ENCODE measurements at places on chromosomes 7 and 10.

- no peak for DNase-seq
Measured at GRCh38 chr10:70832221-70832620, 16.5 kb downstream of the SGPL1 start.

DNA sequence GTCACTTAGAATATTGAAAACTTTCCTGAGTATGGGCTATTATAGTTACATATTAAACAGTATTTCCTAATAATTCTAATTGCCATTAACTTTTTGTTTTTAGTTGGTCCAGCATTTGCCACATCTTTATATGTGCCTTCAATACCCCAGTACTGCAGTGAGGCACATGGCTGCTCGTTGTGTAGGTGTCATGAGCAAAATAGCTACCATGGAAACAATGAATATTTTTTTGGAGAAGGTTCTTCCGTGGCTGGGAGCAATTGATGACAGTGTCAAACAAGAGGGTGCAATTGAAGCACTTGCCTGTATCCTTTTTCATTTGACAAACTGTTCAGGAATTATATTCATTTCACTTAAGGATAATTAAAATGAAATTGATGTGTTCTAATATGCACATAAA is 72.7 kb downstream of the BTAF1 start:
- no peak for DNase-seq

GRCh38 chr7:43463401-43463980 is 119.4 kb upstream of the STK17A start:
- no peak for DNase-seq

GRCh38 chr7:1065585-1066241 is 21.4 kb downstream of the GPR146 start:
- peak; percentile 86 for DNase-seq

DNA sequence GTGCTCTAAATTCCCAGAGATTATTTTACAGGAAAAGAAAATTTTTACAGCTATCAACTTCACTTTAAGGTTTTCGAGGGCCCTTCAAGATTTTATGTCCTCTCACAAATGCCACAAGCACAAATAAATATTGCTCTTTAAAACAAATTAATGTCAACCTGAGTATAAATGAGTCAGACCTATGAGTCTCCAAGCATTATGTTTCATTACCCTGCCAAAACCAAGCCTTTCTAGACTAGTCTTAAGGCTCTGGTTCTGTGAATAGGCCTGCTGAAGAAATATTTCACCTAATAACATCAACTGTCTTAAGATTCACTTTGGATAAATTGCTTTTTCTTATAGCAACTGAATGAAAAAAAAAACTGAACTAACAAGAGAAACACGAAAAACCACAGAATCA is 153.0 kb downstream of the PDE1C start:
- no peak for DNase-seq

GRCh38 chr10:132292287-132293200 is 15.2 kb downstream of the STK32C start:
- DNase-seq, result no peak

- no peak for DNase-seq
Measured at GRCh38 chr10:125103466-125103865, 56.9 kb downstream of the CTBP2 start.

GRCh38 chr7:33452805-33453502 is 323.6 kb downstream of the BBS9 start:
- no peak for DNase-seq

GRCh38 chr10:75469006-75469616 is 37.7 kb downstream of the LRMDA start:
- DNase-seq, result no peak

DNA sequence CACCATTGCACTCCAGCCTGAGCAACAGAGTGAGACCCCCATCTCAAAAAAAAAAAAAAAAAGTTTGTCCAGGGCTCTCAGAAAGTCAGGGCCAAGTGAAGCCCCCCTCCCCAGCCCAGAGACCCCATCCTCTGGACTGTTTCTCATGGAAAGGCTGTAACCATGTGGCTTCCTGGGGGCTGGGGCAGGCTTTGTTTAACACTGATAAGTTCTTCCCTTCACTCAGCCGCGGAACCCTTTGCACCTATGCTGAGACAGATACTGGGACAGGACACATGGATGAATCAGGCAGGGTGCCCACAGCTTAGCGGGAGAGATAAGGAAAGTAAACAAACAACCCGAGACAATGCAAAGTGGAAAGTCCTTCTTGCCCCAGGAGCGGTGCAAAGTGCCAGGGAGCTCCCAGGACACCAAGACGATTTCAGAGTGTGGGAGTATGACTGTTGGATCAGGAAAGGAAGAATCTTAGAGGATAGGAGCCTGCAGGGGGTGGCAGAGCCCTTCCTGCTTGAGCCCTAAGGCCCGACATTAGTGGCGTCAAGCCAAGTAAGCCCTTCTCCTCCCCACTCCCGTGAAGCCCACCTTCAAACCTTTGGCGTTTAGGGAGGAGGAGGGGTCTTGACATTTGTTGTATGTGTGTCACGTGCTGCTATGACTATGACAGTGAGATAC is 11.6 kb downstream of the MLXIPL start:
- DNase-seq, result no peak

Data from anterior cingulate cortex (tissue), 58 donors.